ENCODE measurements at places on chromosomes 1 and 21.

DNA sequence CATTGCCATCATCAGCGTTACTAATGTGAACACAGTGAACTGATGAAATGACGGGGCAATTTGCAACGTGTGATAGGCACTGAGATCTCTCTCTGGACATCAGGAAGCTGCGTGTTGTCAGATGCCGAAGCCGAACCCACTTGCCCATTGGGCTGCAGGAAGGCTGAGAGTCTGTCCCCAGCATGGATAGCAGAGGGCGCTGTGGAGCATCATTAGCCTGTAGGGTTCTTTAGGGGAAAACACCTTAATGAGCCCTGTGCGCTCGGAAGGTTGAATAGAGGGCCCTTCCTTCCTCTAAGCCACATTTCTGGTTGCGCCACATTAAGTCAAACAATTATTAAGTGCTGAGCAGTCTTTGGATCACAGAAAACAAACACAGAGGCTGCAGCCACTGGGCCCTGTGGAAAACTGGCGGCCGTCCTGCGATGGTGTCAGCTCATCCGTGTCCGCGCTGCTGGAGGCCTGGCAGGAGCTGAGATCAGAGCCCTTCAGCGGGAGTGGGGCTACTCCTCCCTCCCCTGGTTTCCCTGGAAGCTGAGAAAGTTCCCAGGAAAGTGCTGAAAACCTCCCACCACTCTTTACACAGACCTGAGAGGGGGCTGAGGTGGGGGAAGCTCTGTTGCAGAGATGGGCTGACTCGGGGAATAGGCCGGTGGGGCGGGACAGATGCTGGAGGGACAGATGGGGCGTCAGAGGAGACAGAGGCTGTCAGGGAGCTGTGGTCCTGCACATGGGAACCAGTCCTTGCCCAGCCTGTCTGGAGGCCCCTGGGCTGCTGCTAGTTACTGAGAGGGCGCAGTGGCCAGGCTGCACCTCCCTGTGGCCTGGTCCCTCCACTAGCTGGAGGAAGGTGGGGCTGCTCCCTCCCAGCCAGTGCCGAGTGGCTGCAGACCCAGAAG lies 12.7 kb downstream of the TFF2 start:
- peak; percentile 7 for DNase-seq

- no peak for DNase-seq
Measured at GRCh38 chr1:46535063-46535462, 16.4 kb downstream of the KNCN start.

DNA sequence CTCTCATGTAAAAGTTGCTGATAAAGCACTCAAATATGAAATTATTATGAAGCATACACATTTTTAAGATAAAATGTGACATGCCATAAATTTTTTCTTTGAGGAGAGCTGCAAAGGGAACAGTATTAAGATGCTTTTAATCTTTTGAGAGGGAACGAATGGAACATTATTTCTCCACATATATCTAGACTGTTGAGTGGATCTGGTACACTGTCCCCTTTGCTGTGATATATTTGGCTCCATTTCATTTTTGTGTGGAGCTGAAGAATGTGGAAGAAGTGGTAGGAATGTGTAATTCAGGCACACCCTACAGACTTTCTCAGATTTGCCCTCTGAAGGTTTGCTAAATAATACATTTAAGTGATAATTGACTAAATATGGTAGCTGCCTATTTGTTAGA lies 31.7 kb downstream of the PGM1 start:
- peak; percentile 72 for DNase-seq

DNA sequence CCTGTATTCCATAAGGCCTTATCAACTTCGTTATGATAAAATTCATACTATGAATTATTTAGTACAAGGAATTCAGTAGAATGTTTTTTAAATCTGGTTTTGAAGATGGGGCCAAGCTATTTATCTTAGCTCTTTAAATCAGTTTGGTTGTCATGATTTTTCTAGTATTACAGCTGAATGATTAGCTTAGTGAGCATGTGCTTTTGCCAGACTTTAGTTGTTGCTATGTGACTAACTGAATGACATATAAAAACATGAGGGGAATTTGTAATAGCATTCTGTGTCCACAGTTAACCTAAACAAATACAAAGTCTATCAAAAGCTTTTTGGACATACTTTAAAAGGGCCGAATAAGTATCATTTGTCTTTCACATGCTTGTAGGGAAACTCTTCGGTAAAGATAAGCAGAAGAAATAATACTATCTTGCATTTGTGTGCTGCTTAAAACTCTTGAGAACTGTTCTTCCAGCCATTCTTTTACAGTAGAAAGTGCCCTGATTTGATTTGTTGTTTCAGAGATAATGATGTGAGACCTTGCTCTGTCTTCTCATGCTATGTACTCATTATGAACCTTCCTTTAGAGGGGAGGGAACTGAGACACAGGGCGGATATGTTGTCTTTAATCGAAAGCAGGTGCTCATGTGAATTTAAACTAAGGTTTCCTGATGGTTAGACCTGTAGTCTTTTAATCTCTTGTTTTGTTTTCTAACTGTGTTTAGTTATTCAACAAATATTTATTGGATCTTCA lies 18.8 kb downstream of the NEK7 start:
- peak; percentile 66 for DNase-seq

GRCh38 chr1:165416876-165417275 lies 28.1 kb downstream of the RXRG start:
- DNase-seq, result no peak

DNA sequence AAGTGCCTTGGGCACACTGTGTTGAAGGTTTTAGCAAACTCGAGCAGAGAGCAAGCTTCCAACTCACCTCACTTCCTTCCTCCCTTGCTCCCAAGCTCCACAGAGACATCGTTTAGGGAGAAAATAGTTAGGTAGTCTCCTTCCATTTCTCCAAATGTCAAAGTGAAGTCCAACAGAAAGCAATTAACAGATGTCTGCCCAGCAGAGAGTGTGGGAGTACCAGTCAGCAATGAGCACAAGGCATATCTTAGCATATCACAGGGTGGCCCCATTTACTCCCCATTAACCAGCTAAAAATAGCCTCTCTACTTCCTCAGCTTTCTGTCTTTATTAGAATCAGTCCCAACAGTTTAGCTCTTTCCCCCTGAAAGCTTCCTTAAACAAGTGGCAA lies 334.2 kb upstream of the CAMK1G start:
- no peak for DNase-seq

- DNase-seq, result no peak
Measured at GRCh38 chr1:236733653-236734052, 47.4 kb downstream of the ACTN2 start.

- DNase-seq, result peak; percentile 83
Measured at GRCh38 chr1:18875107-18875795, 15.8 kb upstream of the TAS1R2 start.

- no peak for DNase-seq
Measured at GRCh38 chr21:36004441-36004840, 55.9 kb downstream of the SETD4 start.

GRCh38 chr1:19731311-19731821 lies 66.7 kb downstream of the HTR6 start:
- no peak for DNase-seq

DNA sequence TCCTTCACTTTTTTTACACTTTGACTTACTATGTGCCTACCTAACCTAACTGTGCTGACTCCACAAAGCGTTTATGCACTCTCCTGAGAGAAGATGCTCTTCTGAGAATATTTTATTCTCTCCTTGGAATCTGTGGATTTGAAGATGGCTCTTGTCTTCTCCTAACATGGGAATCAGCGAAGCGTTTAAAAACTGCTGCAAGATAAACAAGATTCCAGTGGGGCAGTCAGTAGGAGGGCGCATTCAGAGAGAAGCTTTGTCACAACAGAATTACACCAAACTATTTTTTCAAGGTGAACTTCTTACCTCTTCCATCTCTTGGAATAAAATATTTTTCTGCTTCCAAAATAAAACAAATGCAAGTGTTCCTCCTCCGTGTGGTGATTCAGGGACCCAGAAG lies 113.1 kb downstream of the FOXD2 start:
- no peak for DNase-seq

- no peak for DNase-seq
Measured at GRCh38 chr1:214516434-214517326, 34.7 kb downstream of the PTPN14 start.
